Liver (tissue), 10 donors: ENCODE measurements at places on chromosomes 1 and 21. TPM values are rescaled to one million over a fixed set of nuclear protein-coding genes. Genes with fewer than 3 reads are reported as not detected.
A peak's percentile ranks its signal among the peaks of the same experiment; 100 is the strongest.

BCL2L15 gene
- 0.70 TPM for total RNA-seq

- no peak for DNase-seq
Observed at GRCh38 chr1:109787845-109788601, 24.3 kb upstream of the EPS8L3 start.

DNA sequence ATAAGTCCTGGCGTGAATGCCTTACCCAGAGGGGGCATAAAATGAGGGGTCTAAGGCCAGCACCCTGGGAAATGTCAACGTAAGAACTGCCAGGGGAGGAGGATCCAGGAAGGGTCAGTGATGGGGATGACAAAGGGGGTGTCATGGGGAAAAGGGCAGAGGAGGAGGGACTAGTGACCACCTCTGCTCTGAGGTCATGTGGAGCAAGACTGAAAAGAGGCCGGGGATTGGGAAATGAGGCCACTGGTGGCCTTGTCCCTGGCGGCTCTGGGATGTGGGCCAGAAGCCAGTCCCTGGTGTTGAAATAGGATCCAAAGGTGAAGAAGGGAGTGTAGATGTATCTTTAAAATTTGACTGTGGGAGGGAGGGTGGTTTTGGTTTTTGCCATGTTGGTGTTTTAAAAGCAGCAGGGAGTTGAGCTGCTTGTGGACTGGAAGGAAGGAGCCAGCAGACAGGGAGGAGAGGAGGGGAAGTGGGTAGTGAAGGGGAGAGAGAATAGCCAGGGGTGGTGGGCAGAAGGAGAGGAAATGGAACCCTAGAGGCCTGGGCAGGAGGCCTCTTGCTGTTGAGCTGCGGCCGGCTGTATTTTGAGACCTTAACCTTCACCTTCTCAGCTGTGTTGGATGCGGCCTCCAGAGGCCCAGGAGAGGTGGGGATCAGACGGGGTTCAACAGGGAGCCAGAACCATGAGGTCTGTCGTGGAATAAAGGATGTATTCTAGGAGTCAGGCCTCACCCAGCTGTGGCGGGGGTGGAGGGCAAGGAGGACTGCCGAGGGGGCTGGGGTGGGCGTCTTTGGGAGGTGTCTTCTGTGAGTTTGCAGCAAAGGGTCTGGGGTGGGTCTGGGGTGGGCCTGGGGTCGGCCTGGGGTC is 92.5 kb downstream of the DHRS3 start:
- DNase-seq, result peak; percentile 69

GRCh38 chr1:77536813-77537212 is 145.6 kb downstream of the ZZZ3 start:
- no peak for DNase-seq

DNA sequence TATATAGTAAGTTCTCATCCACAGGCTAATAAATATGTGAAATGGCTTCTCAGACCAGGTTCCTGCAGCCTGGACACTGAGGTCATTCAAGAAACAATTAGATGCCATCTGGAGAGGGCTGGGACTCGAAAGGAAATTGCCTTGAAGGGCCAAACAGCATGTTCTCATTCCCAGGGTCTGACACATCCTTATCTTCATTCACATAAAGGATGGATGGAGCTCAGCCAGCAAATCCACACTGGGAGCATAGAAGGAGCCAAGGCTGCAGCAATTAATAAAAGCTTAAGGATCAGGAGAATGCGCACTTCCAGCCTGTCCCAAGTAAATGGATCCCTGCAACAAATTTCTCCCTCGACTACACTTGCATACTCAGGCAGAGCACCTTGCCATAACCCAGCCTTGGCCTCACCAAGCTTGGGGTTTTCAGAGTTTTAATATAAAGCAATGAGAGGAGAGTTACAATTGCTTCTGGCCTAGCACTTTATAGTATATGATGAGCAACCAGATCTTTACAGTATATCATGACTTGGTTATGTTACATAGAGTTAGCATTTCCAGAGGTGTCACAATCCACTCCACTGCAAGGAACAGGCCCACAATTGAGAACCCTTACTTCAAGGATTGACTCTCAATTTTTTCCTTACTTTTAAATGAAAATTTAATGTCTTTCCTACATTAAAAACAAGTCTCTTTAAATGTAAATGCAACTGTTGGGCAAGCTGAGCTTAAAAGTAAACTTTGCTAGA is 55.9 kb downstream of the BCAR3 start:
- no peak for DNase-seq

GRCh38 chr1:79551321-79551720 is 544.8 kb upstream of the ADGRL4 start:
- DNase-seq, result no peak

CFHR2 gene
- 341 TPM for total RNA-seq

DNA sequence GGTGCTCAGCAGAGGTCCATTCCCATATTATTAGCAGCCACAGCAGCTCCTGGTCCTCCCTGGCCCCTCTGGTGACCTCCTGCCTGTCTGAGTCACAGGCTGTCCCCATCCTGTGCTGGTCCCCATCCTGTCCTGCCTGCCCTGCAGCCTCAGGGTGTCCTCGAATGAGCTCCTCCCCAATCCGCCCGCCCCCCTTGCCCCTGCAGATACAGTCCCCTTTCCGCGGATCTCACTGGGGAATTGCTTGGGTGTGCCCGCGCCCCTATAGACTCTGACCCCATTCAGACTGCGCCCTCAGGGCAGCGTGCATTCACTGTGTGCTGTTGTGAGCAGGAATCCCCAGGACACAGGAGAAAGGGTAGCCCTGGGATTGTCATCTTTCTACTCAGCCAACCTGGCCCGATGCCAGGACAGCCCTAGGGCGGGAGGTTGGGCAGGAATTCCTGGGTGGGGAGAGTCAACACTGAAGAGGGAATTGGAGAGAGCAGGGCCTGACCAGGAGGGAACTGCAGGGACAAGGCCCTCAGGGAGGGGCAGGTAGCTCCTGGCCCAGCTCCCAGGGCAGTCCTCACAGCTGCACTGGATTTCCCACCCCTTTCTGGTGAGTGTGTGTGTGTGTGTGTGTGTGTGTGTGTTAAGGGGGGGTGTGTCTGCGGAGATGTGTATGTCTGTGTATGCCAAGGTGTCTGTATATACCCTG is 1.1 kb upstream of the GUCA2A start:
- no peak for DNase-seq

LAMB3 gene
- 9.1 TPM for total RNA-seq

GRCh38 chr1:51569284-51570062 is 47.4 kb upstream of the OSBPL9 start:
- no peak for DNase-seq

GRCh38 chr1:198934426-198934825 is 295.6 kb downstream of the PTPRC start:
- no peak for DNase-seq

GRCh38 chr1:23868557-23869016 is 497 bp upstream of the FUCA1 start:
- peak; percentile 58 for DNase-seq

GRCh38 chr1:46422261-46422871 is 28.2 kb downstream of the FAAH start:
- DNase-seq, result no peak

GALNT2 gene
- 75.8 TPM for total RNA-seq

UCHL5 gene
- 21.1 TPM for total RNA-seq

- DNase-seq, result no peak
Observed at GRCh38 chr1:53114090-53114489, 28.3 kb downstream of the SLC1A7 start.

PARP1 gene
- total RNA-seq, result 72.2 TPM

DNA sequence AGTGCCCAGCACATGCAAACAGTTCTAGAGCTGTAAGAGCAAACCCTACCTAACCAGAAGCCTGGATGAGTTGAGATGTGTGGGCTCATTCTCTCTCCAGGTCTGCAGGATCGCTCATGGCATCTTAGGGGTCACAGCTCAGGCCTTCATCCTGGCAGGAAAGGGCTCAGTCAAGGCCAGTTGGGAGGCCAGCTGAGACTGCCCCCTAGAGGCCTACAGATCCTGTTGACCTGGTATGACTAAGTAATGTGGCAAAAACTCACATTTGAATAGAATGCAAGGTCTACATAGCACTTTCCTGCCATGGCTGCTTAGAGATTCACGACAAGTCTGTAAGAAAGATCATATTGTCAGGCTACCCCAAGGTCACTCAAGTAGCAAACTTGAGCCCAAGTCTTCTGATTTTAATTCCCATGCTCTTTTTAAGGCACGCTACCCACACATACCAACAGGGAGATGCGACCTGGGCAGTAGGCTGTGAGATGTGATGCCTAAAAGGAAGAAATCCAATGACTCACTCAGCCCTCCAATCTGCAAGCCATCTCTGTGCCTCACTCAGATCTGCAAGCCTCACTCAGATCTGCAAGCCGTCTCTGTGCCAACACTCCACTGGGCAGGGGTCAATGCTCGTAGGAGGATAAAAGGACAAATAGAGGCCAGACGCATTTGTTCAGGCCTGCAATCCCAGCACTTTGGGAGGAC is 5.1 kb upstream of the CAPN8 start:
- DNase-seq, result no peak

GRCh38 chr1:41507836-41508235 is 23.4 kb upstream of the EDN2 start:
- no peak for DNase-seq

ZC3H11A gene
- total RNA-seq, result 39.1 TPM

GRCh38 chr1:100323419-100324106 is 28.7 kb upstream of the CDC14A start:
- no peak for DNase-seq

GRCh38 chr1:2130156-2130555 is 64.4 kb downstream of the FAAP20 start:
- DNase-seq, result no peak

- DNase-seq, result no peak
Observed at GRCh38 chr1:245896258-245896657, 610.8 kb downstream of the SMYD3 start.

- no peak for DNase-seq
Observed at GRCh38 chr1:190551638-190552037, 74.0 kb upstream of the BRINP3 start.

RXRG gene
- total RNA-seq, result not detected

GRCh38 chr21:45913886-45914285 is 67.7 kb upstream of the COL6A1 start:
- no peak for DNase-seq

DNA sequence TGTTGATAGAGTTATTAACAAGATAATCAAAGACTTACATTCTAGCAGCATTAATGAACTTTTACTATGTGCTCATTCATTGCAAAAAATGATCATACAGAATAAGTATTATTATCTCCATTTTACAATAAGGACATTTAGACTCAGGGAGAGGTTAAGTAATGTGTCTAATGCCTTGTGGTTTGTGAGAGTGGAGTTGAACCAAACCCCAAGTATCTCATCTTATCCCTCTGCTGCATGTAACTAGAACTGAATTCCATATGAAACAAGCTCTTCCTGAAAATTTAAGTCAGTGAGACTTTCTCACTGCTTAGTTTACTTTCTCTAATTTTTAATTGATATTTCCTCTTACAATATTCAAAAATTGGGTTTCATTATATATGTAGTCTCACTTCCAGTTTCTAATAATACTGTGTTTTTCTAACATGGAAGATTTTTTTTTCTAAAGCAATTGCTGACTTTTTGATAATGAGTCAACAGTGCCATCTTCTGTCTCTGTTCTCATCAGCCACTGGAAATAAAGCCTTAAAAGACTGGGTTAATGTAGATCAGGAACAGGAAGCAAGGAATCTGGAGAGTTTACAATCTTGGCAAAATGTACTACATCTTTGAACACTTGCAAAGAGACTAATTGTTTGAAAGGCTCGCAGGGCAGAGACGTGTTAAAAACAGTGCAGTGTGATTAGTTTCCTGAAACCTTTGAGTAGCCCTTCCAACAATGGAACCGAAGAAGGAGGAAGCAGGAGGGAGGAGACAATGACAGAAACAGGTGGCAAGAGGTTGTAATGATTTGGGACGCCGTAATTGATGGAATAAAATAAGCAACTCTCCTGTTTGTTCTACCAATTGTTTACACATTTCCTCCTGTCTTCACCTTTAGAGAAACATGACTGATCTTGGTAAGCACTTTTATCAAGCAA is 567.6 kb downstream of the MRPL39 start:
- DNase-seq, result no peak

- no peak for DNase-seq
Observed at GRCh38 chr1:182263706-182264105, 127.9 kb downstream of the GLUL start.

PTPRC gene
- 34.1 TPM for total RNA-seq

MED8 gene
- total RNA-seq, result 37.6 TPM

GRCh38 chr1:53959664-53960250 is 13.6 kb downstream of the LRRC42 start:
- DNase-seq, result no peak

DNA sequence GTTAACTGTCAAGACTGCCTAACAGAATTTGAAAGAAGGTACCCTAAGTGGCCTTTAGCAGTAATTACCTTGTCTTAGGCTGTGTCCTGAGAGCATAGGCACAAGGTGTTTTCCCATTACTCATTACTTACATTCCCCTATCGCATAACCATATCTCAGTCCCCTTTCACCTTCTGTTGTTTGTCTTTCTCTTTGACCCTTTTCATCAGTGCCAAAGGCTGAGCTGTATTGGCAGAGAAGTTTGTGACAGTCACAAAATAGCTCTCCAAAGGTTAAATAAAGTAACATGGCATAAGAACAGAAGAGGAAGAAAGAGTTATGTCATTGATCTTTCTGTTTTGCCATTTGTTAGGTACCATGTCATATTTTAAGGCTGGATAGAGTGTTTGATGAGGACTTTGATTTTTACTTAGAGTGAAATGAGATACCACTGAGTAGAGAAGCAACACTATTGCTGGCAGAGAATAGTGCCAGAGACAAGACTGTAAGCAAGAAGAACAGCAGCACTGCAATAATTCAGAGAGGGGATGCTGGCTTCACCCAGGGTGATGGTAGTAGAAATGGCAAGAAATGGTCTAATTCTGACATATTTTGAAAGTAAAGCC is 497.8 kb downstream of the TTLL7 start:
- DNase-seq, result no peak

GRCh38 chr1:54474310-54475251 is 68.4 kb upstream of the SSBP3 start:
- no peak for DNase-seq

HES2 gene
- not detected for total RNA-seq

- no peak for DNase-seq
Observed at GRCh38 chr1:207911856-207912760, 1.2 kb upstream of the CD34 start.

DNA sequence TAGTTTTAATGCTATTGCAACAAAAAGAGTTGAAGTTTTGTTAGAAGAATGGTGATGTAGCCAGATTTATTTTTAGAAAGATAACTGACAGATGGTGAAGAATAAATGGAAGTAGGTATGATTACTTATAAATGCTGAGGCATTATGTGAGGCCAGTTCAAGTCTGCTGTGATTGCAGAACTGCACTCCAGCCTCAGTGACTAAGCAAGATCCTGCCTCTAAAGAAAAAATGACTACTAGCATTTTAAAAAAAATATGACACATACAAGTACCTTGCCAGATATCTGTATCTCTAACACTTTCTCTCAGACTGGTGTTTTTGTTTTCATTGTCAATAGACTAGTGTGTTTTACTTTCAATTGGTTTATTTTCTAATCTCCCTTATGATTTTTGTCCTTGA is 1242.4 kb upstream of the ADGRL4 start:
- DNase-seq, result no peak

DNA sequence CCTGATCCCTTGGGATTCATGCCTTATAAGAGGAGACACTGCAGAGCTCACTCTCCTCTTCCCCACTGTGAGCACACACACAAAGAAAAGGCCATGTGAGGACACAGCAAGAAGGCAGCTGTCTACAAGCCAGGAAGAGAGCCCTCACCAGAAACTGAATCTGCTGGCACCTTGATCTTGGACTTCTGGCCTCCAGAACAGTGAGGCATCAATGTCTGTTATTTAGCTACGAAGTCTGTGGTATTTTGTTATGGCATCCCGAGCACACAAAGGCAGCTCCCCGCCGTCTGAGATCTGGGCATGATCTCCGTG is 47.1 kb upstream of the RPL11 start:
- no peak for DNase-seq
